ENCODE measurements at places on chromosomes 12 and 14.

GRCh38 chr12:51862947-51863346 is 14.4 kb upstream of the FIGNL2 start:
- peak; percentile 63 for DNase-seq

DNA sequence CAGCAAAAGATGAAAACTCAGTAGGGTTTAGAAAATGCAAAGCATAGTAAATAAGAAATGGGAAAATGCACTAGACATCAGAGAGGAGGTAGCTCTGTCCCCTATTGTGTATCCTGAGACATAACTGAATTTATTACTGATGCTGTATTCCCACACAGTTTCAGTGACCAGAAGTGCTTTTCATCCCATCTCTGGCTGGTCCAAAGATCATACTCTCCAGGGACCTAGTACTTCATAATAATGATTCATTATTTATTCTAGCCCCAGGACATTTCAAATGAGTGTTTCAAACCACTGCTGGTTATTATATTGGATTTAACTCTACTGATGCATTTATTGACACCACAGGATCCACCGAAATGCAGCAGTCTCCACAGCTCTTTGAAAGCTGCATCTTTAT is 163.3 kb downstream of the PAWR start:
- DNase-seq, result no peak

DNA sequence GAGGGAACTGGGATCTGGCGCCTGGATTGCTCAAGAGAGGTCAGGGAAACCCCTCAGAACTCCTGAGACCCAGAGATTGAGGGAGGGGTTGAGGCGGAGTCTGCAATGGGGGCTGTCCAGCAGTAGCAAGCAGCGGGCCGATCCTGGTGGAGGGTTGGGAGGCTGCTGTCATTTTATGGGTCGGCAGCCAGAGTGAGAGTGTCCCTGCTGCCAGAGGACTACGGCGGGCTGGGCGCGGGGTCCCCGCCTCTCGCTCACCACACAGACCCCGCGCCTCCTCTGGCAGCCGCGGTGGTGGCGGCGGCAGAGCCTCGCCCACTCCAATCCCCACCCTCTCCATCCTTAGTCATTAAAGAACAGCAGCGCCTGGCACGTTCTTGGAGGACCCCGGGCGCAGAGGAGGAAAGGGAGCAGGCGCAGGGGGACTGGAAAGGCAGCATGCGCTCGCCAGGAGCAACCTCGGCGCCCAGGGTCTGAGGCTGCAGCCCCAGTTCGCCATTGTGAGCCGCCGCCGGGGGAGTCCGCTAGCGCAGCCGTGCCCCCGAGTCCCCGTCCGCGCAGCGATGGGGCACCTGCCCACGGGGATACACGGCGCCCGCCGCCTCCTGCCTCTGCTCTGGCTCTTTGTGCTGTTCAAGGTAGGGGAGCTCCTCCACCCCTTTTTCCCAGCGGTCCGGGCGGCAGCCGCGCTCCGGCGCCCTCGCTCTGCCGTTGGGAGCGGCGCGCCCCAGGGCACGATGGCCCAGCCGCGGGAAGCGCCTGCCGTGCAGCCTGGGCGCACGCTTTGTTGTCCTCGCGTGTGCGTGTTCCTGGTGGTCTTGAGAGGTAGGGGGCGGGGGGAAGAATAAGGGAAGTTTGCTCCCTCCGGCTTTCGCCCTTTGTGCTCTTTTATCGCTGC is at the start of gene PTPRO:
TSS of gene PTPRO (plus strand) at position 345 of the 898 bp plus-strand sequence.
- DNase-seq, result peak; percentile 58

DNA sequence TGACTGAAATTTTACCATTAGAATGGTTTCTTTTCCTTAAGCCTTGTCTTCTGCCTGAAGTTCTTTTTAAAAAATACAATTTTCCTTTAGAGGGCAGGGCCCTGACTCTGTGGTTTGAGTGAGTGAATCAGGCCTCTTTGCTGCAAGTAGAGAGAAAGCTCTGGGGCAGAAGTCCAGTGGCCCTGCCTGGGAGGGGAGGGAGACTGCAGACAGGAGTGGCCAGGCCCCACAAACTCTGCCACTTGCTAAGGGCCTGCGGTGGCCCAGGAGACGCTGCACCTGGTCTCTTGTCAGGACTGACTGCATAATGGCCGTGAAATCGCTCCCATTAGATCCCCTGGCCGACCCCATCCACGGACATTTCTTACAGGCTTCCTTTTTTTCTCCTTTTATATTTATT is 25.5 kb downstream of the TSPAN11 start:
- DNase-seq, result no peak

DNA sequence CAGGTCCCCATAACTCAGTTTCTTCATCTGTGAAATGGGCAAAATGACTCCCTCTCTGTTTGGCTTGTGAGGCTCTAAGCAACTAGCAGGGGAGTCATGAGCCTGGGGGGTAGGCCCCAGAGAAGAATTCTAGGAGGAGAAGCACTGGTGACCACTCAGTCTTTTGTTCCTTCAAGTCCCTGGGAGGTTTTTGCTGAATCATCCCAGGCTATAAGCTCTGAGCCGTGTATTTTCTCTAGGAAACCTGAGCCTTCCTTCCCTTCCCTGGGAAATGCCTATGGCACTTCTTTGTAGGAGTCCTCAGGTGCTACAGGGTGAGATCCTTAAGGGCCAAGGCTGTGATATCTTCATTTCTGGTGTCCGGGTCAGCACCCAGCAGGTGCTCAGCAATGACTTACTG is 4.5 kb downstream of the RPH3A start:
- peak; percentile 68 for DNase-seq

DNA sequence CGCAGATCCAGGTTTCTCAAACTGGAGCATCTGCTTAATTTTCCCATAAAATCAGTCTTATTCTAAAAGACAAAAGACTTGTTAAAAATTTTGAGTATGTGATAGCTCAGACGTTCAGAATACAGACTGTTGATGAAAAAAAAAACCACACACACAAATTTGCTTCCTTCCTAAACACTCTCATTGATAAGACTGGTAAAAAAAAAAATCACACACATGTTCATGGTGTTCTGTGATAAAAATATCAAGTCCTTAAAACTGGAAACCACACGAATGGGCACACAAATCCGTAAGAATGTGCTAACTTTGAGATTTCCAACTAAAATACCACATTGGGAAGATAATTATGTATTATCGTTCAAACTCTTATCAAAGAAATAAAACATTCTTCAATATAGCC is 6.7 kb upstream of the ARID4A start:
- DNase-seq, result no peak

- DNase-seq, result peak; percentile 19
These were observed 6.2 kb downstream of the CMKLR1 start for GRCh38 chr12:108332791-108333382.

- no peak for DNase-seq
These were observed 94.3 kb downstream of the RIN3 start for GRCh38 chr14:92607702-92608429.

- no peak for DNase-seq
These were observed 143.1 kb downstream of the TPH2 start for GRCh38 chr12:72081777-72082176.

- no peak for DNase-seq
These were observed 605 bp downstream of the ZCRB1 start for GRCh38 chr12:42325326-42325652.

- no peak for DNase-seq
These were observed 3.5 kb upstream of the ACTN1 start for GRCh38 chr14:68982581-68982980.

GRCh38 chr12:92439420-92439805 is 263.4 kb upstream of the PLEKHG7 start:
- DNase-seq, result no peak

DNA sequence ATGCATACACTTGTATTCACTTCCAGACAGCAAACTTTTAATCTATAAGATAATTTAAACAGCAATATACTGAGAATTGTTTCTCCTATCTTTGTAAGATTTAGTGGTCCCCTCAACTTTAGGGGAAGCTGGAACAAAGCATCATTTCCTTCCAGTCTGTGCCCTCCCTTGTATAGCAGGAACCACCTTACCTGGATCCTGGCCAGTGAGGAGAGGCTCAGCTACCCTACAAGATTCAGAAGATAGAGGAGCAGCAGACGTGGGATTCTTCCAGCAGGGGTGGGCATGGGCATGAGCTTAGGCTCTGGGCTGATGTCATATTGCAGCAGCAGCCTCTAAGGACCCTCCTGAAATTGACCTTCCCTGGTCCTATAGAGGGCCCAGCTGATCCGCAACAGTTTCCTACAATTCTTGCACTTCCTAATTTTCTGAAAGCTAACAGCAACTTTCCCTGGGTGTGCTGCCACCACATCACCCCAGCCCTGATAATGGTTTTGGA is 21.3 kb downstream of the MOK start:
- peak; percentile 28 for DNase-seq

DNA sequence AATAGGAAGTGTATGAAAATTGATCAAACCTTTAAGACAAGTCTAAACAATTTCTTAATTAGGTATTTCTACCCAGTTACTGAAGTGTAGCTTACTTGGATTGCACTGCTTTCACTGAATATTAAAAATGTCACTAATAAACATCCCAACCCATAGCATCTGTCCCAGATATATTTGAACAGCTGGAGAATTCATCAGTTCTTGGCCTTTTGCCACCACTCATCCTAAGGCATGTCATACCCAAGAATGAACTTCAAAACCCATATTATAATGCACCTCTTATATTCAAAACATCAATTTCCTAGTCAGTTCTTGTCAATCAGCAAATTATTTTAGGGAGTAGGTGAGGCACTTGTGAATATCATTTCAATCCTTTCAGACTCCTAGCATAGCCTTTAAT is 392.3 kb downstream of the PAWR start:
- DNase-seq, result no peak

DNA sequence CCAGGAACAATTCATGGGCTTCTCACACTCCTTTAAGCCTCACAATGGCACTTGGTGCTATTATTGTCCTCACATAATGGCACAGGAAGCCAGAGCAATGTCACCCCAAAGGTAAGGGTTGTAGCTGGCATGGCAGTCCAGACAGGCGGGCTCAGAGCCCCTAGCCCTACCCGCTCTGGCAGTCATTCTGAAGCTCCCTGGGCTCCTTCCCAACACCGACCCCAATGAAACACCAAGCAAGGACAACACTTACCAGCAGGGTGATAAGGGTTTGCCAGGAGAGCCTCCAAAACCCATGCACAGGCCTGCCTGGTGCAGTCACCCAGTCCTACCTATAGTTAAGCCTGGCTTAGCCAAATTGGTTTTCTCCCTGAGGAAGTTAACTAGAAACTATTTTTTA is 30.8 kb downstream of the MAX start:
- no peak for DNase-seq

DNA sequence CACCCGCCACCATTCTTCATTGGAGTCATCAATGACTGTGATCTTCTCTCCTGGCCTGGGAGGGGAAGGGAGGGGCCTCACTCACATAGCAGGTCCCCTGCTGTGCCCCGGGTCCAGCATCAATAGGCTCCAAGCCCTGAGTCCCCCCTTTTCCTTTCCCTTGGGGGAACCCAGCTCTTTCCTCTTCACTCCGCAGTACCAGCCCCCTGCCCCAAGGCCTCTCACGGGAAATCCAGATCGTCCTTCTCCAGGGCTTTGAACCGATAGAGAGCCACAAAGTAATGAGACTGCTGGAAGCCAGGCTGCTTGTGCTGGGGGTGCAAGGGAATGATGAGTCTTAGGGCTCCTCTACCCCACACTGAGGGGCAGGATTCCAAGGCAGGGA is 6.7 kb downstream of the STAC3 start:
- no peak for DNase-seq

GRCh38 chr14:93962701-93963601 is 13.4 kb downstream of the ASB2 start:
- no peak for DNase-seq

- no peak for DNase-seq
These were observed 28.2 kb downstream of the TTC8 start for GRCh38 chr14:88852632-88853031.

DNA sequence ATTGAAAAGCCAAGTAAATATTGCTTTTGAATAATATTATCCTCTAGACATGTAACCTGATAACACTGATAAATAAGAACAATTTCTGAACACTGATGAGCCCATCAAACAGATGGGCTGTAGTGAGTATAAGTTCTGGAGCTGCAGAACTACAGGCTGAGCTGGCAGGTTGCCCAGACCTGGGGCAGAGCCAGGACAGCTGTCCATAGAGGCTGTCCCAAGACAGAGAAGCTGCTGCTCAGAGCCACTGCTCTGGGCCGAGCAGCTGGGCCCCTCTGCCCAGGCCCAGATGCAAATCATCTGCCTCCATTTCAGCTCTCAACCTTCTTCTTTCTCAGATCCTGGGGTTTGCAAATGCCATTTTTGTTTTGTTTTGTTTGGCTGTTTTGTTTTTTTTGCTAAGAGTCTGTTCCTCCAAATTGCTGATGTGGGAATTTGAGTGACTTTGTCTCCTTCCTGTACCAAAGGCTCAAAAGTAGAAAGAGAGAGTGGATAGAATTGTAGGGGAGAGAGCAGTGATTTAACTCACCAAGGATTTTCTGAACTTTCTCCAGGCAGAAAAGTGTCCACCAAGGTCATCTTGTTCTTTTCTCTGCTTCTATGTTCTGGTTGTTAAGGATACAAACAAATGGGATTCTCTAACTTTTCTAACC is 4.0 kb upstream of the TESPA1 start:
- DNase-seq, result no peak

GRCh38 chr12:52221912-52222457 is 11.1 kb upstream of the KRT7 start:
- DNase-seq, result peak; percentile 70

- DNase-seq, result no peak
These were observed 20.2 kb upstream of the FAM234B start for GRCh38 chr12:13023811-13024530.

DNA sequence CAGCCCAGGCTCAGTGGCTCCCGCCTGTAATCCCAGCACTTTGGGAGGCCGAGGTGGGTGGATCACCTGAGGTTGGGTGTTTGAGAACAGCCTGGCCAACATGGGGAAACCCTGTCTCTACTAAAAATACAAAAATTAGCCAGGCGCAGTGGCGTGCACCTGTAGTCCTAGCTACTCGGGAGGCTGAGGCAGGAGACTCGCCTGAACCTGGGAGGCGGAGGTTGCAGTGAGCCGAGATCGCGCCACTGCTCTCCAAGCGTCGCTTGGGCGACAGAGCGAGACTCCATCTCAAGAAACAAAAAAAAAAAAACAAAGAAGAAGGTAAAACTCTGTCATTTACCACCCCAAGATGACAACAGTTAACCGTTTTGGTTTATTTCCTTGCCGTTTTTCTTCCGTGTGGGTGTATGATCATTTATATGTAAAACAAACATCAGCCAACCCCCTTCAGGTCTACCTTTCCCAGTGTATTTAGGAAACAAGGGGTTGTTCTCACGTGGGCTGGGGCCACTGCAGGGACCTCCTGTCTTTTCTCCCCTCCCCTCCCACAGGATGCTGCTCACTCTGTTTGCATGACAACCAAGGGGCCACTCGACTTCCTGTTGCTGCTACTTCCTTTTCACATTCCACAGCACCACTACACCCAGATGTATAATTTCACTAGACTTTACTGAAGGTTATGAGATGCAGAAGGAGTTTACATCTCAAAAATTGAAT is 13.6 kb downstream of the TTC9 start:
- peak; percentile 85 for DNase-seq

DNA sequence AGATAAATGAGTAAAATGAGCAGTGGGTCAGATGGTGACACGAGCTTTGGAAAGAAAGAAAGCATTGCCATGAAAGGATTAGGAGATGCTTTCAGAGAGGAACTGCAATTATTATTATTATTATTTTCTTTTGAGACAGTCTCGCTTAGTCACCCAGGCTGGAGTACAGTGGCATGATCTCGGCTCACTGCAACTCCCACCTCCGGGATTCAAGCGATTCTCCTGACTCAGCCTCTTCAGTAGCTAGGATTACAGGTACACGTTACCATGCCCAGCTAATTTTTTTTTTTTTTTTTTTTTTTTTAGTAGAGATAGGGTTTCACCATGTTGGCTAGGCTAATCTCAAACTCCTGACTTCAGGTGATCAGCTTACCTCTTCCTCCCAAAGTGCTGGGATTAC is 77.4 kb downstream of the ST8SIA1 start:
- no peak for DNase-seq
